Amniotic epithelial cell (primary cell): ENCODE measurements at places on chromosomes 2 and 18.
A peak's percentile ranks its signal among the peaks of the same experiment; 100 is the strongest.

GRCh38 chr2:9244985-9245544, 38.5 kb downstream of the ASAP2 start:
- DNase-seq, result peak; percentile 47

- no peak for DNase-seq
Observed at GRCh38 chr18:53749766-53750165, 474.7 kb downstream of the MBD2 start.

GRCh38 chr2:200770847-200771246, 40.9 kb upstream of the BZW1 start:
- DNase-seq, result no peak

DNA sequence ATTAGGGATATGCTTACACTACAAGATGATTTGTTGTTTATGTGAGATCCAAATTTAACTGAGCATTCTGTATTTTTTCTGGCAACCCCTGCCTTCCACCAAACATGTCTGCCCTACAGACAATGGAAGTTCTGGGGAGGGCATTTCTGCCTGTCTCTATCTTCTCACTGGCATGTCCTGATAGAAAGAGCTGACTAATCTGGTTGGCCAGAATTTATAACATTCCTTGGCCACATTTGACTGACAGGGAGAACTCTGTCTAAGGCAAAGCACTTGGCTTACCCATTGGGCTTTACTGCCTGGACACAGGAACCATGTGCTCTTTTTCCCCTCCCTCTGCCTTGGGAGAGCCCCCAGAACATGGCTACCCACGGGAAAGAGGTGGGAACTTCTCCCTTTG, 70.6 kb upstream of the TMEM178A start:
- DNase-seq, result no peak

- no peak for DNase-seq
Observed at GRCh38 chr2:233227346-233227978, 24.0 kb upstream of the ATG16L1 start.

- no peak for DNase-seq
Observed at GRCh38 chr18:76064998-76065397, 430.0 kb downstream of the ZNF516 start.

DNA sequence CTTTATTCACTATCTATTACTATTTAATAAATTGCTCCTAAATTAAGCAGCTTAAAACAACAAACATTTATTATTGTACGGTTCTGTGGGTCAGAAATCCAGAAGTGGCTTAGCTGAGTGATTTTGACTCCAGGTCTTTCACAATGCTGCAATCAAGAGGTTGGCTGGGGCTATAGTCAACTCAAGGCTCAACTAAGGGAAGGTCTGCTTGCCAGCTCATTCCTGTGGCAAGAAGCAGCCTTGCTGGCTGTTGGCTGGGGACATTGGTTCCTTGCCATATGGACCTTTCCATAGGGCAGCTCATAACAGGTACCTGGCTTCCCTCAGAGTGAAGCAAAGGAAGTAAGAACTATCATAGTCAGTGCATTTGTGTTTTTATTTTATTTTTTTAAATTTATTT, 5.0 kb upstream of the MRPL19 start:
- DNase-seq, result peak; percentile 20

DNA sequence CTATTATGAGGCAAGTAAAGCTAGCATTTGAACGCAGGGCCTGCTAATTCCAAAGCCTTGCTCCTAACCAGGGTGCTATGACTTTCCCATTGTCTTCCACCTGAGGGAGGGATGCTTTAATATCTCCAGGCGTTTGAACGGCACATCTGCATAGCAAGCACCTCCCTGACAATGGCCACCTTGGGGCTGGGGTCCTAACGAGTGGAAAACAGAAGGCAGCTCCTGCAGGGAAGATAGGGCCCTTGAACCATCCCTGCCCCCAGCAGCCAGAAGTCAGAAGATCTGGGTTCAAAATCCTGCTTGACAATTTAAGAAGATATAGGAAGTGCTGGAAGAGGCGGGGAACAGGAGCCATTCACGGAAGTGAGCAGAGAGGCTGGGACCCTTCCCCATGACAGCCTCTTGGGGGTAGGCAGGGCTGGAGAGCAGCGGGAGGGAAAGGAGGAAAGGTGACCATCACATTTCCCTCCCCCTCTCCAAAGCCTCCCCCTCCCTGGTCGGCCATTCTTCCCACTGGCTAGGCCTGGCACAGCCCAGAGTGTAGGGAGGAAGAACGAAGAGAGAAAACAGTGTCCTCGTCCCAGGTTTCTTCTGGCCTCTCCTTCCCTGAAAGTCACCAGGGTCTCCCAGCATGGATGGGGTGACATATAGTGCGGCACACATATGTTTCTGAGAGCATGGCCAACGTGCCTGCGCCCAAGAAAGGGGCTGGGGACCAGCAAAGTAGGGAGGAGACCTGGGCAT, 73.5 kb downstream of the EMX1 start:
- no peak for DNase-seq

GRCh38 chr2:113980946-113981345, 91.1 kb downstream of the ACTR3 start:
- DNase-seq, result peak; percentile 41

- peak; percentile 89 for DNase-seq
Observed at GRCh38 chr18:49486953-49487710, at the start of gene C18orf32. TSS of gene C18orf32 (minus strand) at chr18:49487234. CDS start at chr18:49483748, 3,486 bp downstream.

GRCh38 chr18:13984080-13984479, 68.7 kb upstream of the MC2R start:
- DNase-seq, result no peak

GRCh38 chr2:40164736-40165508, 287.0 kb downstream of the SLC8A1 start:
- DNase-seq, result no peak

GRCh38 chr2:109655287-109655686, 41.1 kb downstream of the SOWAHC start:
- no peak for DNase-seq

GRCh38 chr2:186641132-186641806, 51.4 kb downstream of the ITGAV start:
- no peak for DNase-seq

- DNase-seq, result no peak
Observed at GRCh38 chr2:172614932-172615331, 59.0 kb downstream of the PDK1 start.

- no peak for DNase-seq
Observed at GRCh38 chr2:231383416-231384108, 11.9 kb upstream of the B3GNT7 start.

DNA sequence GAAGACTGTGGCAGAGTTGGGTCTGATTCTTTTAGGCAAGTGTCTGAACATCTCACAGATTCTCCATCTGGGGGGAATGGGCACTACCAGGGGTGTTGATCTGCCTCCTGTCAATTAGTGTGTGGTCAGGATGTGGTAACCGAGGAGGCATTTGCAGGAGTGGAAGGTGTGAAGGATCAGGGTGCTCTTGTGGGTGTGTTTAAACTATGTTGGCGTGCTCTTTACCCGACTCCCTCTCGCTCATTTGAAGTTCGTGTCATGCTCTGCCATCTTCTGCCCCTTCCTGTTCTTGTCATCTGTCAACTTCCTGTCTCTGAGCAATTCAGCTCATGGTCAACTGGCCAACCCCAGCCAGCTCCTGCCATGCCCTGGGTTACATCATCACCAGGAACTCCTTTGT, 107.9 kb downstream of the RTN4 start:
- no peak for DNase-seq

- no peak for DNase-seq
Observed at GRCh38 chr2:119536211-119536610, 8.0 kb upstream of the CFAP221 start.

DNA sequence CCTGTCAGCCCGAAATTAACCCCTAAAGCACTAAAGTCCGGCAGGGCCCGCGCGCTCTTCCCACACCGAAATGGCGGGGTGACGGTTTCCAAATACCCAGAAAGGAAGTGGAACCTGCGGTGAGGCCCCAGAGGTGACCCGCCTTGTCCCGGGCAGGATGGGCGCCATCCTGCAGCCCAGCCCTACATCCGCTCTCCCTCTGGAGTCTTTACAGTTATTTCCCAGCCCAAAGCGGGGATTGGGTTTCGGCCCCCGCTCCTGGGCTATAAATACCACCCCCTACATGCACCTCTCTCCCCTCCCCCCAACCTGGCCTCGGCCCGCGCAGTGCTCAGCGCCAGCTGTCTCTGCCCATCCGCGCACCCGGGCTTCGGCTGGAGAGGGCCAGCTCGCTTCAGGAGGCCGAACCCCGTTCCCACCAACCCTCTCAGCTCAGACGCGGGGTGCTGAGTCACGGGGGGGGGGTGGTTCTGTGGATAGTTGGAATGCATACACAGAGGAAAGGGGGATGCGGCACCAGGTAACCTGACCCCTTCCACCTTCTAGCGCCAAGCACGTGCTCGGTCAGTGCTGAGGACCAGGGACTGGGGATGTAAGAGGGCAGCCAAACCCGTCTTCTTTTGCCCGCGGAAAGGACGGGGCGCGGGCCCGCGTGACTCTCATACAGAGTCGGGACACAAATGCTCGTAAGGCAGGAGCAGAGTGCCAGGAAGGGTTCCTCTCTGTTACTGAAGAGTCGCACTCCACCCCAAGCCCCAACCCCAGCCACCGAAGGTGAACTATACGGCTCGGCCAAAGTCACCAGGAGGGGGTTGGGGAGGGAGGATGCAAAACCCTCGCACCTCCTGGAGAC, at the start of gene TUBA4B:
Gene TUBA4B (plus strand): TSS at position 344 of the 853 bp plus-strand sequence. CDS start 165 bp downstream, at position 509.
- DNase-seq, result peak; percentile 40

DNA sequence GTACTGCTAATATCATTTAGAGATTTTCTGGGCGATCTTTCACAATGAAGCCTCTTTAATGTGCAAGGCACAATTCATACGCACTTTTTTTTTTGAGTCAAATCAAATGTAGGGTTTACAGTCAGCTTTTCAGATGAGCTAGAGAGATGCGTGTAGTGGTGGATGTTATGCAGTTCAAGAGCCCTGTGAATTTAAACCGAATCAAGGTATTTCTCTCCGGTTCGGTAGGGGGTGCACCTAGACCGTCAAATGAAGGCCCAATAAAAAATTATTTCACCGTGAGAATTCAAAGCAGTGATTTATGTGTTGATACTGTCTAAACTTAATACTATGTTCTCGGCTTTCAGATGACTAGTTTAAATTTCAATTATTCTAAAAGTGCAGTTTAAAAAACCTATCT, 1.1 kb downstream of the PTH2R start:
- DNase-seq, result peak; percentile 7

GRCh38 chr18:33052886-33053285, 280.1 kb upstream of the KLHL14 start:
- DNase-seq, result no peak

DNA sequence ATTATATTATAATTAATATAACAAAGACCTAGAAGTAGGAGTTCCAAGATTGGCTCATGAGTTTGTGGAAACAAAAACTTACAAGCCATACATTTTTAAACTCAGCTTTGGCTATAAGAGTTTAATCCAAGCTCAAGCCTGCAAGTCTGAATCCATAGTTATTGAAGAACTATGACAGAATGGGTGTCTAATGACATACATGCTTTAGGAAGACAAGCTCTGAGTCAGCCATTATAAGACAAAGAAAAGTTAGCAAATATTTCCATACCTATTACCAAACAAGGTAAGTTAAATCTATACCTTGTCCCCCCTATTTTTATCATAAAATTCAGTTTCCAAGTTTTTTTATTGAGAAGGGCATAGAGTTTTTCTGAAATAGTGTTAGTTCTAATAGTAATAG, 95.6 kb downstream of the POLR1A start:
- DNase-seq, result no peak

DNA sequence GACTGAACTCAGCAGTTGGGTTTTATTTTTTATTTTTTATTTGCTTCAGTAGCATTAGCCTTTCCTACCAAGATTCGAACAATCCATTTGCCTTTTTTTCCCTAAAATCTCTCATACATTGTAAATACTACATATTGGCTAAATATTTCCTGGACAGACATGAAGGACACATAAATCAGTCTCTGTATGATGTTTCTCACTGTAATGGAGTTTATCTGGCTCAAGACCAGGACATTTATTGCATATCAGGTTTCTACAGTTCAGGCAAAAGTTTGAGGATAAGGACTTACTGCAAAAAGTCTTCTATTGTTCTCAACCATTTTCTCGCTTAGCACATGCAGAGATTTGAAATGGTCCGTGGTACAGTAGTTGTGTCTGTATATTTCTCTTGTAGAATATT, 3.3 kb downstream of the CLUL1 start:
- DNase-seq, result no peak

DNA sequence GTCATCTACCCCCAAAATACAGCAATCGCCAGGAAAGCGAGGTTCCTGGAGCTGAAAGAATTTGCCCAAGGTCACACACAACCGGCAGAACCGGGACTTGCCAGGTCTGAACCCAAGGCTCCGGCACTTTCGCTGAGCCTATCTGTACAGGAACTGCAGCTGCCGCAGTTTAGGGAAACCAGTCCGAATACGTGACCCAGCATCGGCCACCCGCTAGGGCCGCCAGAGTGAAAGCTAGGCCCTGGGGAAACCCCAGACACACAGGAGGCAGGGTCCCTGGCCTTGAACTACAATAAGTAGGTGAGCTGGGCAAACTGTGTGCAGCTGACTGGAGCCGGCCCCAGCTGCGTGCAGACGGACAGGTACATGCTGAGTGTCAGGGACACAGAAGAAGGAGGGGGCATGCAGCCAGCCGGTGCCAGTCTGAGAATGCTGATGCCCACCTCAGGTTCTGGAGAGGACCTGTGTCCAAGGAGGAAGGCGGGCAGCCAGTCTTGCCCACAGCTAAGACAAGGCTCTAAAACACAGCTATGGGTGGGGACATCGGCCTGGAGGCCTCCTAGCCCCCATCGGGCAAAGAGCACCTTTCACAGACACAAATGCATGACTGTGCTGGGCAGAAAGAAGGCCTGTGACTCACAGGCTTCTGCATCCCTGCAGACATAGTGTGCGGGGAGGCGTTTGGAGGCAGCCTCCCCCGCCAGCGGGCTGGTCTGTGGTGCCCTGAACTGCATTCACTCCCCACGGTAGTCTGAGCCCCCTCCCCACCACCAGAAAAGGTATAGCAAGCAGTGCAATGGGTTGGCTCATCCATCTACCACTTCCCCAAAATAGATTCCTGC, 107.4 kb upstream of the ID2 start:
- DNase-seq, result peak; percentile 23

GRCh38 chr2:215238485-215239098, 73.3 kb upstream of the ATIC start:
- peak; percentile 77 for DNase-seq

GRCh38 chr2:118371515-118371914, 283.2 kb downstream of the INSIG2 start:
- DNase-seq, result no peak

- DNase-seq, result no peak
Observed at GRCh38 chr2:85516653-85517389, 22.1 kb upstream of the MAT2A start.

DNA sequence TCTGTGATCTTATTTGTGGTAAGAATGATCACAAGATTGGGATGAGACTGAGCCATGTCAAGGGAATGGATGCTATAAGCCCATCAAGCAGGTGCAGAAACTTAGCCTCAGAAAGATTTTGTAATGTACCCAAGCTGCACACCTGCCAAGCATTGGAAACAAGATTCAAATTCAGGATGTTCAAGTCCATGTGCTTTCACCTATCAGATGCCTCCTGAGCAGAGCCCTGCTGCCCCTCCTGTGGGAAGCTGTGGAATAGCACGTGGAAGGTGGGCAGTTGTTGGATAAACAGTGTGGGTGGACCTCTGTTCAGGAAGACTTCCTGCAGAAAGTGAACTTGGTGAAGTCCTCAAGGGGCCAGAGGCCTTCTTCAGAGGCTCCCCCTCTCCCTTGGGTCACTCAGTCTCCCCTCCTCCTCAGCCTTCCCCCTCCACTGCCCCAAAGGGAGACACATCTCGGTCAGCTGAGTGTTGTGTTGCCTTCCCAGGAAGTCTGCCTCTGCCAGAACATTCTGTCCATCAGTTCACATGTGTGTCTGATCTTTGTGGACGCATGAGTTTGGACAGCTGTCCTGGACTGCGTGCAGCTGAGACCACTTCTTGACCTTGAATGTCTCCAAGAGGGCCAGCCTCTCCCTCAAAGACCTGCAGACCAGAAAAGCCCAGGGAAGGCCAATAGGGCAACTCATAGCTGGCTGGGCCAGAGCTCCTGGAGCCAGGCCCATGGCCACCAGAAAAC, 186.1 kb downstream of the INHBB start:
- DNase-seq, result peak; percentile 84
